Stimulated activated CD4-positive, alpha-beta T cell treated with anti-CD3 and anti-CD28 coated beads, Interleukin-12 subunit alpha, Interleukin-12 subunit beta, amount 100 ng/mL, for 48 hours (primary cell): ENCODE measurements at places on chromosomes 4 and X.

GRCh38 chr4:48748949-48749596 lies 31.0 kb downstream of the FRYL start:
- DNase-seq: no peak

DNA sequence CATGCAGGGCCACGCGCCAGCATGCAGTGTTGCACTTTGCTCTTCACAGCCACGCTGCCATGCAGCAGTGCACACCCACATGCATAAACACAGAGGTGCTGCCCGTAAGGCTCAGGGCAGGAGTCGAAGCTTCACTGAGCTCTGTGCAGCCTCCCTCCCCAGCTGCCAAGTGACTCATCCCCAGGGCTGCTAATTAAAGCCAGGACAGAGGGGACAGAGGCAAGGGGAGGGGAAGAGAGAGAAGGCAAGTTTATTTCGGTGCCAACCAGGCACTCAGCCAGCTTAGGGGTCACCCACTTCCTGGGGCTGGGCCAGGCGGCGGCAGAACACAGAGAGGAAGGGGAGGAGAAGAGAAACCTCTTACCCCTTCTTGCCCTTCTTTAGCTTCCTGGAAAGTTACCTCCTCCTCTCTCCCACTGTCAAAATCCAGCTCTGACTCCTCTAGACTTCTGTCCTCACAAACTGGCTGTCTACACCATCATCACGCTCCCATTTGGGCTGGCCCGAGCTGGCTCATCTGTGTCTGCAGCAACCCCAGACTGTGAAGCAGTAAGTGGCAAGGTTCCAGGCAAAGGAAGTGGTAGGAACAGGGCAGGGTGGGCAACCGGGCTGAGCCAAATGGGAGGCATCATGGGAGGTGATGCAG lies 6.2 kb upstream of the IQSEC2 start:
- DNase-seq: no peak

GRCh38 chr4:20075248-20075871 lies 176.3 kb upstream of the SLIT2 start:
- DNase-seq: no peak

GRCh38 chr4:109978704-109979454 lies 66.2 kb downstream of the EGF start:
- no peak for DNase-seq

DNA sequence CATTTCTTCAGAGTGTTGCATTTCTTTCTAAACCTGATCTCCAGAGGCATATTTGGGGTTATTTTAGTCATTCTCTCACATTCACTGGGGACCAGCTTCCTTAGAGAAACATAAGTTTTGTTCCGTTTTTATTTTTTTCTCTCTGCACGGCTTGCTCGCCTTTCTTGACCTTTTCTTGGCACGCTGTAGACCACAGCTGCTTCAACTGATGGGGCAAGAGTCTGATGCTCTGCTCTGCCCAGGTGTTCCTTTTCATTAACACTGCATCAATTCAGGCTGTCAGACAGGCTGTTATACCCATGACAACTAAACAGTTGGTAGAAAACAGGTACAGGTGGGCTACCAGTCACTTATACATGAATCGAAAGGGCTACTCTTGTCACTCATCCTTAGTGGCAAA lies 682.2 kb upstream of the DIAPH2 start:
- no peak for DNase-seq
